DMS53 (cell line): ENCODE measurements at places on chromosomes 1 and 21.
A peak's percentile ranks its signal among the peaks of the same experiment; 100 is the strongest.

DNA sequence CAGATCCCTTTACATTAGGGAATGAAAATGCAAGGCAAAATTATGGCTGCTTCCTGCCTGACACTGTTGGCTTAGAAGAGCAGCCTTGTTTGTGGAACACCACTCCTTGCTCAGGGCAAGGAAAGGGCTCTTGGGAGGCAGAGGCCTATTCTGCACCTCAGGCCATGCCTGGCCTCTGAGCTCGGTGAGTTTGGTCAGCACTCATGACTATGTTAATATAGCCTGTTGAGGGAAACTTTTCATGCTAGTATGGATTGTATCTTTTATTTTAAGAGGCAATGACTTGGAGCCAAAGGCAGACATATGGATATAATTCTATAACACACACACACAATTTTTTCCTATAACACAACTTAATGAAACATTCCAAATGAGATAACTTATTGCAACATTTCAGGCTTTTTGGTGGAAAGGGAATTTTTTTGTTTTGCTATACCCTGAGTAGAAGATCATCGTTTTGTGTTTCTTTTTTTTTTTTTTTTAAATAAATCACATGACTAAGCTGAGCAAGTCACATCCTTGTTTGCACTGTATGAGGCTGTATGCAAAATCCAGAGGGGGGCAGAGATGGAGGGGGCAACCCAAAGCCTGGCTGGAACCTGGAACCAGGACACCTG, 5.6 kb upstream of the YRDC start:
- no peak for DNase-seq

- DNase-seq, result no peak
Measured at GRCh38 chr1:31497601-31498000, 78.7 kb upstream of the TINAGL1 start.

- DNase-seq, result no peak
Measured at GRCh38 chr1:152038871-152039270, 2.1 kb upstream of the S100A11 start.

DNA sequence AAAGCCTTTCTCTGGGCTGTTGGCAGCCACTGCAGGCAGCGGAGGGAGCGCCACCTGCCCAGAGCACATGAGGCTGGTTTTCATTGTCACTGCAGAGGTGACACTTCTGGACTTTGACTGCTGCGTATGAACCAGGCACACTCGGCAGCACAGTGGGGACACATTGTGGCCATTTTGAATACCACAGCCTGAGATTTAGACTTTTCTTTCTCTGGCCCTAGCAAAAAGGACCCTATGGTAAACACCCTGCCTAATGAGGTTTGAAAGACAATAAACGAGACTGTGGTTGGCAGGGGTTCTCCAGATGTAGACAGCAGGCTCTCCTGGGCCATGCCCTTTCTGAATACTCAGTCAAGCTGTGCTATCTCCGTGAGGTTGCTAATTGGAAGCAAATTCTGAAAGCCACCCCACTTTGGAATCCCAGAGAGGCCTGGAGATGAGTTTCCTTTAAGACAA, 12.0 kb upstream of the KCNE2 start:
- peak; percentile 86 for DNase-seq

DNA sequence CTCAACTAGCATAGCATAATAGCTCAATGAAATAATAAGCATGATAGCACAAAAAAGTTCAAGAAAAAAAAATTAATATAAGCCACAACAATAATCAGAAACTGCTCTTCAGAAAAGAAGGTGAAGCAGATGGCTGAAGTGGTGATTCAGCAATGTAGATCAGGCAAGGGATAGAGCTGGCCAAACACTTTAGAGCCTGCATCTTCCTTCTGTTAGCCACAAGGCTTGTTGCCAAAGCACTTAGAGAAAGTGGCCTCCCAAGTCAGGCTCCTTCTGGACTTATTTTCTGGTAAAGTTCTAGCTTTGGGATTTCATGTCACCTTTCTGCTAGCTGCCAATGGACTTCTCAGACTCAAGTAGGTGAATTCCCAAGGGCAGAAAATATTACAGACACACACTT, 60.3 kb upstream of the C1orf87 start:
- peak; percentile 47 for DNase-seq

GRCh38 chr1:5370311-5370710, 621.9 kb downstream of the NPHP4 start:
- no peak for DNase-seq

GRCh38 chr1:215603319-215603718, 36.2 kb downstream of the KCTD3 start:
- no peak for DNase-seq

DNA sequence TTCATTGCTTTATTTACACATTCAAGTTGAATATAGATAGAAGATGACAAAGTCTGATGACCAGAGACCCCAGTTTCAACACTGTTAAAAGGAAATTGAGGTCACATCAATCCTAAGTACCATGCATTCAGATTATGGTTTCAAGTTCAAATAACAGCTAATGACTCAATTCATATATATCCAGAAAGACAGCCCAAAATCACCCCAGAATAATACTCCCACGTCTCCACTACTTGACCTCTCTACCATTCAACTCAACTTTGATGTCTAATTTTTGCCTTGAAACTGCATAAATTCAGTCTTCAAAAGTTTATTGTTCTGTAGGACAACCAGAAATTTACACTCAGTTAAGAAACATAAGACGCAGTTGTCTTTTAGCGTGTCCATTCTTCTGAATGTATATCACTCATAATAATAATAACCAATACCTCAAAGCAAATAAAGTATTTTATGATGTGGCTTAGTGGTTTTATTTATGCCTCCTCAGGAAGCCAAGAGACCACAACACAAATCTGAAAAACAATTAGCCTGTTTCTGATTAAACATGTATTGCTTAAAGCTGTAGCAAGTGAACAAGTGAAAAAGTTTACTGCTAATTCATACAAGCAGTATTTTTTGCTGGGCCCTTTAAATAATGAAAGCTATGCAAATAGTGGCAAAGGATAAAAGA, 569.0 kb downstream of the LTN1 start:
- DNase-seq, result no peak

DNA sequence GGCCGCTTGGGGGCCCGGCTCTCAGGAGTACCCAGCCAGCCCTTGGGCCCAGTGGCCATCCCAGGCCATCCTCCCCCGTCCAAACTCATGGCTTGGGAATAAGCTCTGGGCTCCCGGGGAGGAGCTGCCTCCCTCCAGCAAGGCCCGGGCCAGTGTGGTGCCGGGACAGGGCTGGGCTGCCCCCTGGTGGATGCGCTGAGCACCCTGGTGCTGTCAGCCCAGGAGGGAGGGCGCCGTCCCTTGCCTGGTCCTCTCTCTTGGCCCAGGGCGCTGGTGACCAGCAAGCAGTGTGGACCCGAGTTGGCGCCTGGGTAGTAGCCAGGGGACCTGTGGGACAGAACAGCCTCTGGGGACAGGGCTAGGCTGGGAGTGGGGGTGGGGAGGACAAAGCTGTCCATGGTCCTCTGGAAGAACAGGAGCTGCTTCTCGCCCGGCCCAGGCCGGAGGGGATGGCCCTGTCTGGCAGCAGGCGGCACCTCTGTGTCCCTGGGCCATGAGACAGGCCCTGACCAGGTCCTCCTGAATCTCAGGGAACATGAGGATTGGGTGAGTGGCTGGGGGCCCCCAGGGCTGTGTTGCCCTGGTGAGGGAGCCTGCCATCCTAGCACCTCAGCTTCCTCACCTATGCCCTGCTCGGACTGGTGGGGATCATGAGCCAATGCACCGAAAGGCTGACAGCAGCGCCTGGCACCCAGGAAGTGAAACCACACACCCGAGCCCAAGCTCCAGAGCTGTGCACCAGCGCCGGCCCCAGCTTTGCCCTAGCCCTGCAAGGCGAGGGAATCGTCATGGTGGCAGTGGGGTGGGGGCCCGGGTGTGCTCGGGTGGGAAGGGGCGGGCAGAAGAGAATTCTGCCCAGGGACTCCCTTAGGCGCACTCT, 9.4 kb downstream of the MORN1 start:
- peak; percentile 84 for DNase-seq

GRCh38 chr1:219629296-219629880, 16.5 kb upstream of the ZC3H11B start:
- peak; percentile 16 for DNase-seq

DNA sequence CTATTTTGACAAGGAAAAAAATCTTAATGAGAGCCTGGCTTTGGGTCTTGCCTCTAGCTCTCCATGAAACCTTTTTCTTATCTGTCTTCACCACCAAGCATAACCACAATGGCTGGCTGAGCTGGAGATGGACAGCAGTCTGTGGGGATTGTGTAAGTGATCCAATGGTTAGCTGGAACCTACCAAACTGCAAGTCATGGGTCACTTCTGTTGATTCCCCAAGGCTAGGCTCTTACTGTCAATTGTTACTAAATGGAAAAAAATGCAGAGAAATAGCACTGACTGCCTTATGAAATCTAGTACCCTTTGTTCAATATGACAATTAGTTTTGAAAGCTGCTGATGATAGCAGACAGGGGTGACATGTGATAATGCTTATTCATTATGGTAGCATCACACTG, 359.0 kb downstream of the ST6GALNAC3 start:
- DNase-seq, result no peak

- DNase-seq, result no peak
Measured at GRCh38 chr21:33691945-33692603, 49.8 kb downstream of the ITSN1 start.

DNA sequence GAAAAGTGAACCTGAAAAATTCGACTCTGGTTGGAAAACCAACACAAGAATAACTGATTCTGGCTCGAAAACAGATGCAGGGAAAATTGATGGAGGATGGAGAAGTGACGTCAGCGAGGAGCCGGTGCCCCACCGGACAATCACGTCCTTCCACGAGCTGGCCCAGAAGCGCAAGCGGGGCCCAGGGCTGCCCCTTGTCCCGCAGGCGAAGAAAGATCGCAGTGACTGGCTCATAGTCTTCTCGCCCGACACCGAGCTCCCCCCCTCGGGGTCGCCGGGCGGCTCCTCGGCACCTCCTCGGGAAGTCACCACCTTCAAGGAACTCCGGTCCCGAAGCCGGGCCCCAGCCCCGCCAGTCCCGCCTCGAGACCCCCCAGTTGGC, 1.9 kb downstream of the RUSC1 start:
- DNase-seq, result peak; percentile 59

DNA sequence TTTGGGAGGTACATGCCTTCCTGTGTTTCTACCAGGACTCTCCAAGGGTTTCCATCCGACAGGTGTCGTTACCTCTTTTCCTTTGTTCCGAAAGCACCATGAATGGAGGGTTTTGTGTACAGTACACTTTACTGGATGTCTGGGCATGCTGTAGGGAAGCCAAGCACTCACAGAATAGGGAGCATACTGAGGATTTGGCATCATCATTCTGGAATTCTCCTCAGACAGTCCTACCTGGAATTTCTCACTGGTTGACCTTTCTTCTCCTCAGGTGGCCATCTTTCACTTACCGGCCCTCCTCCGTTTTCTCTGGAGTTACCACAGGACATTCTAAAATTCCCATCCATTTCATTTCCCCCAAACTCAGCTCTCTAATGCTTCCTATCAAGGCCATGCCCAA, 5.9 kb upstream of the MPL start:
- no peak for DNase-seq

DNA sequence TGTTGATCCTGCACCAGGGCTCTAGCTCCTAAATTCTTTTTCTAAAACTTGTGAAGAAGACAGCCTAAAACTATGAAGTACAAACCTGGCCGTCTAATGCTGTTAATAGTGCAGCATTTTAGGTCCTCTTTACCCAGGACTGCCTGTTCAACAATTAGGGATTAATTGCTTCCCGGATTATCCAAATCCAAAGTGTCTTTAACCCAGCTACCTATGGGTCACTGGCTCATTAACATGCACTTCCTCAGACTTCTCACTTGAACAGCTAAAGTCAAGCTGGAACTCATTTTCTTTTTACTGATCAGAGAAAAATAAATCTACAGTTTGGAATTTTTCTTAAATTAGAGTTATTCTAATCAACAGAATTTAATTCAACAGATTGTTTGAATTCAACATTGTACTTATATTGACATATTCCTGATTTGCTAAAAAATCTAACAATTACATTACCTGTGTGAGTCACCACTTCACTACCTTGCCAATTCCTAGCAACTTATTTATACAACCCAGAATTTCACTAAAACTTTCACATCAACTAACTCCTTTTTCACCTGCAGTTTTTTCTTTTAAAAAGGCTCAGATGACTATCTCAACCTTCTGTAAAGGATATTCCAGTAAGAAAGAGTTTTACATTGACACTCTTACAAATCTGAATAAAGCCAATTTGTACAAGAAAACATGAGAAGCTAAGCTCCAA, 3.3 kb downstream of the HNRNPU start:
- no peak for DNase-seq

GRCh38 chr1:19222979-19223824, 13.1 kb upstream of the UBR4 start:
- DNase-seq, result no peak

- DNase-seq, result peak; percentile 81
Measured at GRCh38 chr1:51569284-51570062, 47.4 kb upstream of the OSBPL9 start.

GRCh38 chr21:41011951-41012366, 156.0 kb upstream of the BACE2 start:
- no peak for DNase-seq

GRCh38 chr1:185349556-185349955, 32.5 kb upstream of the IVNS1ABP start:
- DNase-seq, result no peak

DNA sequence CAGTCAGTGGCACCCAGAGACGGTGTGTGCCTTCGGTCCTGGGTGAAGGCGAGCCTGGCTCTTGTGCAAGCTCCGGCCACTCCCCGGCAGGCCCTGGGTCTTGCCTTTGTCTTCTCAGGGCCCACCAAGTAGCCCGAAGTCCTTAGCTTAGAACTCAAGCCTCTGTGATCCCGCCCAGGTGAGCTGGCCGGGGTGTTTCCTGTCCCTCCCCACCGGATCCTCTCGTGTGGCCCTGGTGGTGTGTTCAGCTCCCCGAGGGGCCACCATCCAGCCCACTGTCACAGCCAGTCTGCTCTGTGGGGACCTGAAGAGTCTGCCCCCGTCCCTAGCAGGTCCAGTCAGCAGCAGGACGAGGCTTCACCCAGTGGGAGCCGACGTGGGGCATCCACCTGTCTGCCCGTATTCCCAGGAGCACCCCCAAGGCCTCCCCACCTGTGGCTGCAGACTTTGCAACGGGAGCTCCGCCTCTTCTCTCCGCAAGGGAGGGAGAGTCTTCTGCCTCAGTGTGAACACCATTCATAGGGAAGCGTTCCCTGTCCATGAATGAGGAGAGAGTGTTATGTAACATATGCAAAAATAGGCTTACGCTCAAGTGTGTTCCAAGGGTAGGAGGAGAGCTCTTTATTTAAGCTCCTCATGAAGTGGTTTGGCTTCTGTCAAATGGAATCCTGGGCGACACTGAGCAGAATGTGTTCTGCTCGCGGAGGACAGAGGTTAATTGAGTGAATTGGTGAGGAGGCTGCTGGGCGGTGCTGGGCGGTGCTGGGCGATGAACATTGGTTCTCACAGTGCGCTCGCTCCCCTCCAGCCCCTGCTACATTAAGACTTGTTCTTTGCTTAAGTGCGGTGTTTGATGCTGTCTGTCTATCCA, 108.9 kb downstream of the CRYAA start:
- no peak for DNase-seq

DNA sequence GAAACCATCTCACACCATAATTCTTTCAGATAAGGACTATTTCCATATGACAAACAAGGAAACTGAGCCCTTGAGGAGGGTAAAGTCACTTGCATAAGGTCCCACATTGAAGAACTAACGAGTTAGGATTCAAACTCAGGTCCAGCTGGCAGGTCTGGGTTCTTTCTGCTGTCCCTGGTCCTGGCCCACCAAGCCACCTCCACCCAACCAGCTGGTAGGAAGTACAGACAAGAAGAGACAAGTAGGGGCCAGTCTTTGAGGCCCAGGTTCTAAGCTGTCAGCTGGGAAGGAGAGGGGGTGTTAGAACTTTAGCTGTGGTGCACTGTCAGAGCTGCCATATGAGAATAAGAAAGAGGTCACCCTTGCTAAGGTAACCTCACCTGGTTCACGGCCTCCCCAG, 188.6 kb downstream of the TRABD2B start:
- DNase-seq, result no peak
